Frontal cortex (tissue), 4 donors: ENCODE measurements at places on chromosomes 4 and X.

GRCh38 chr4:159195361-159195769 lies 92.5 kb downstream of the RAPGEF2 start:
- DNase-seq, result no peak

GRCh38 chrX:83535417-83536196 lies 27.5 kb downstream of the POU3F4 start:
- DNase-seq, result no peak

DNA sequence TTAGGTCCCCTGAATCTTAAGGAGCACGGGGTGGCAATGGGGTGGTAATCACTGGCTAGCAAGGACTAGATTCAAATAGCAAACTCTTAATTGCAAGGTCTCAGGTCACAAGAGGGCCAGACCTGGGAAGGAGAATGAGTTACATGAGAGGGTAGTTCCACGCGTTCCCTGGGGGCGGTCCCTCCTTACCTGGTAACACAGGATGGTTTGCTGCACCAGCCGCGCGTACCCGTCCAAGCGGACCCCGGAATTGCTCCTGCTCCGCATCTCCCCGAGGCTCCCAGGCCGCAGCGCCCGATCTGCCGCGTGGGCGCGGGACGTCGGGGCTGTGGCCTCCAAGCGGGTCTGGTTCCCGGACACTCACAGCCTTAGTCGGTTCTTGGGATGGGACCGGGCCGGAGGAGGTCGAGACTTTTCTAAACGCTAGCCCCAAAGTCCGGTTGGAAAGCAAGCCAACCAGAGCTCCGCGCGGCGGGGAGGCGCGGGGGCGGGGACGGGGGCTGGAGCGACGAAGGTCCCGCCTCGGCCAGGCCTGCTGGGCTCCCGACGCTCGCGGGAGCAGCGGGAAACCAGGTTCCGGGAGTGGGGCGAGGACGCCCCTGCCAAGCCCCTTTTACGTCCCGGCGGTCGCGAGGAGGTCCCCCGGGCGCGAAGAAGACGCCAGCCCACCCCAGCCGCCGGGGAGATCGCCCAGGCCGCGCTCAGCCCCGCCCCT lies at the start of gene PHKA2:
PHKA2 (minus strand) TSS at position 449 of the 715 bp plus-strand sequence; CDS start at position 267, 182 bp downstream.
- DNase-seq, result no peak

GRCh38 chr4:61860376-61860775 lies 660.2 kb downstream of the ADGRL3 start:
- no peak for DNase-seq

DNA sequence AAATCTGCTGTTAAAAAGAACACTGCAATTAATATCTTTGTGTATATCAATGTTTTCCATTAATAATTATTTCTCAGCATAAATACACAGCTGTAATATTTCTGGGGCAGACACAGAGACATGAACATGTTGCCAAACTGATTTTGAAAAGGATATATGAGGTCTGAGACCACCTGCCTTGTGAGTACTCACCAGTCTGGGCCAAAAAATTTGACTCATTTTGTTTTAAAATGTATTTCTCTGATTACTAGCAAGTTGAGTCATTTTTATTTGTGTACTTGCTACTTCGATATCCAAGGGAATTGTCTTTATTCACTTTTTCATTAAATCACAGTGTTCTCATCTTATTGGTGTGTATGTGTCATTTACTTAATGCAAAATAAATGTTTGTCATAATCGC lies 8.5 kb upstream of the RAI2 start:
- DNase-seq, result no peak

GRCh38 chr4:4254666-4255065 lies 6.6 kb upstream of the TMEM128 start:
- peak; percentile 47 for DNase-seq

GRCh38 chr4:36168127-36168878 lies 76.0 kb downstream of the ARAP2 start:
- no peak for DNase-seq

- no peak for DNase-seq
Measured at GRCh38 chr4:20625426-20625825, 74.8 kb upstream of the PACRGL start.

GRCh38 chr4:56303921-56304320 lies 83.4 kb downstream of the AASDH start:
- DNase-seq, result no peak

DNA sequence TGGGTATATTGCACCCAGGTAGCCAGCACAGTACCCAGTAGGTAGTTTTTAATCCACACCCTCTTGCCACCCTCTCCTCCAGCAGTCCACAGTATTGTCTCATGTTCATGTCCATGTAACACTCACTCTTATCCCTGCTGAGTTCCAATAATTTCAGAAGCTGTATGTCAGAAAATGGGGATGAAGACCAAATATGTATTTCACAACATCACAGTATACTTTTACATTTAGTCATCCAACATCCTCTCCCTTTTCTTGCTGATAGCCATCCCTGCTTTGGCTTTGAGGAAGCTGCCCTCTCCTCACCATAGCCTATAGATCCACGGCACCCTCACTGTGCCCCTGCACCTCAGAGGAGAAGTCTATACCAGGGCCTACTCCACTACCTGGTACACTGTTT lies 126.0 kb upstream of the LDB2 start:
- no peak for DNase-seq

DNA sequence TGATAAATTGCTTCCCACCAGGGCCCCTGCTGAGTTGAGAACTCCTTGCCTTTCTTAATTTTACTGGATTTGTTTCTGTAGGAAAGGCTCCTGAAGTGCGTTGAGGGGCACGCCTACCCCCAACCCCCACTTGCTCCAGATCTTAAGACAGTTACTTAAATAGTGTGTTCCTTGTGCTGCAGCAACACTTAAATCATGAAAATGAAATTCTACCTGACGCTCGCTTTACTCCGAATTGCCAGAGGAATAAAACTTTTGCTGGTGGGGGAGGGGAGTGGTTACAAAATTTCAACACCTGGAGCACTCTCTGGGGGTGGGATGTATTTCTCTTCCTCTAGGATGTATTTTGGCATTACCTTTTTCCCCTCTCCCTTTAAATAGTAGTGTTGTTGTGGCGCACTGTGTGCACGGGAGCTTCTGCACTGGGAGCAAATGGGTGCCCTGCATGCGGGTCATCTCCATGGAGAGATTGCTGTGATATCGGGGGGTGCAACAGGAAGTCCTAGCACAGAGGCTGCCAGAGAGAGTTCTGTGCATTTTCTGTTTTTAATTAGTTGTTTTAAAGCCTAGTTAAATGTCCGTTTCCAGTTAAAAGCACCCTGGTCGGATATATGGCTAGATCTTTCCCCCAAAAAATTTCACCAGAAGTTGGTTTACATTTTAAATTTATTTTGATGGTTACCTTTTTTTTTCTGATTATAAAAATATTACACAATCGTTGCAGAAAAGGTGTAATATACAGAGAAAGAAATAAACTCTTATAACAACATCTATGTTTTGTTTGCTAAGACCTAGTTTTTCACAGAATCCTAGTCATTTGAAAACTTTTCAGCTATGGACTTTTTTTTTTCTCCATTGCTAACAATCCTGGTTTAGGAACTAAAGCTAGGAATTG lies 207.7 kb downstream of the SOWAHB start:
- no peak for DNase-seq
